H9 (cell line): ENCODE measurements at places on chromosomes 11 and 22.

- H3K4me1 ChIP-seq, result no peaks in the 10 kb centered on the region
- H3K27ac ChIP-seq, result no peak overlapping the region
- H3K4me3 ChIP-seq, result no peak overlapping the region
- H3K36me3 ChIP-seq, result no peaks in the 10 kb centered on the region
- H3K27me3 ChIP-seq, result no peaks in the 10 kb centered on the region
Measured at GRCh38 chr11:26465274-26465673, 106.8 kb downstream of the MUC15 start.

GRCh38 chr11:10918698-10919097 is 60.8 kb upstream of the ZBED5 start:
- no peak overlapping the region for H3K27ac ChIP-seq
- no peaks in the 10 kb centered on the region; the same call in 1 of the 2 replicates for H3K4me1 ChIP-seq
- H3K27me3 ChIP-seq, result no peaks in the 10 kb centered on the region
- no peak for DNase-seq
- H3K4me3 ChIP-seq, result no peak overlapping the region

DNA sequence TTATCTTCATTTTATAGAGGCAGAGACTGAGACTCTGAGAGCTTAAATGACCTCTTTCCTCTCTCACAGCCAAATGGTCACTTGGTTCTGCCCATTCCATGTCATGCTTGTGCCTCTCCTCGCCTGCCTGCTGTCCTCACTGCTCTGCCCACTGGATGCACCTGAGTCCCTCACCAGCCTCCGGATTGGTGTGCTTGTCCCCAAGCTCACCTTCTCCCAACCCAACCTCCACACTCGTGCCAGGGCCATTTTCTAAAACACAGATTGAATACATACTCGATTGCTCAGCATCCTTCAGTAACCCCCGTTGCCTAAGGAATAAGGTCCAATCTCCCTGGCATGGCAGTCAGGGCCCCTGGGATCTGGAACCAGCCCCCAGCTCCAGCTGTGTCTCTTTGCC is 28.4 kb upstream of the NECTIN1 start:
- no peak for DNase-seq
- no peaks in the 10 kb centered on the region for H3K4me1 ChIP-seq
- H3K27me3 ChIP-seq, result no peaks in the 10 kb centered on the region

GRCh38 chr11:125968354-125968753 is 22.5 kb downstream of the VSIG10L2 start:
- H3K4me3 ChIP-seq, result no peak overlapping the region
- DNase-seq, result no peak
- no peaks in the 10 kb centered on the region for H3K4me1 ChIP-seq
- H3K36me3 ChIP-seq, result peaks cover under 1% of the 10 kb centered on the region; the same call in 1 of the 2 replicates
